ENCODE measurements at places on chromosomes 3 and 15.

DNA sequence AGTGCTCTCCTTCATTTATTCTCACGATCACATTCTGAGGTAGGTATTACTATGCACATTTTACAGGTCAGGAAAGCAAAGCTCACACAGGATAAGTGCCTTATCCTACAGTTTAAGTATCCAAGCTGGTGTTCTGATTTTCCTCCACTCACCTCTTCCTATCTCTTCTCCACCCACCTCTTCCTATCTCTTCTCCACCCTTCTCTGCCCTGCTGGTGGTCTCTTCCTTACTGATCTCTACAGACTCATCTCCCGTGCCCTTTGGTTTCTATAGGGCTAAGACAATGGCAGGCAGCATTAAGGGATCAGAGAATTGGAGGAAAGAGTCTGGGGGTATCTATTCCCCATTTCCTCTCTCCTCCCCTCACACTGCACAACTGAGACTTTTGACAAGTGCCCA is 319.1 kb downstream of the FHIT start:
- no peak for DNase-seq

DNA sequence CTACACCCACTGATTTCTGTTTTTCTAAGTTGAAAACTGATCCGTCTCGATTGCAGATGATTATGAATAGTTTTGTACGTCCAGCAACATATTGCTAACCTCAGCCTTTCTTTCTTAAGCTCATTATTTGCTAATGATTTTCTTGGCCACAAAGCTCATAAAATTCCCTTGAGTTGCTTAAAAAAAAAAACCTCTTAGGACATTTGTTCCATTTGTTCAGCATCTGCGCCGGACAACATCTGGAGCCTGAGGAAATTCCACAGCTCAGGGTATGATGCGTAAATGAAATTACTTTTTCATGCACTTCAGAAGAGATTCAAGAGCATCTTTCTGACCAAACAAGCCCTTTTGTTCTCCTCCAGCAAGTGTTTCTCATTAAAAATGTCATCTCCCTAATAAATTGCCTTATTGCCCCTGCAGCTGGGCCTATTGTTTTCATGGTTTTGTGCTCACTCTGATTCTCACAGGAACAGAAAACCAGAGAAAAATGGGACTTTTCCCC is 249.1 kb upstream of the MCTP2 start:
- DNase-seq = no peak

GRCh38 chr3:114758831-114759699 is 388.0 kb downstream of the ZBTB20 start:
- DNase-seq = no peak

GRCh38 chr3:141011997-141012262 is 39.2 kb upstream of the SPSB4 start:
- no peak for DNase-seq

DNA sequence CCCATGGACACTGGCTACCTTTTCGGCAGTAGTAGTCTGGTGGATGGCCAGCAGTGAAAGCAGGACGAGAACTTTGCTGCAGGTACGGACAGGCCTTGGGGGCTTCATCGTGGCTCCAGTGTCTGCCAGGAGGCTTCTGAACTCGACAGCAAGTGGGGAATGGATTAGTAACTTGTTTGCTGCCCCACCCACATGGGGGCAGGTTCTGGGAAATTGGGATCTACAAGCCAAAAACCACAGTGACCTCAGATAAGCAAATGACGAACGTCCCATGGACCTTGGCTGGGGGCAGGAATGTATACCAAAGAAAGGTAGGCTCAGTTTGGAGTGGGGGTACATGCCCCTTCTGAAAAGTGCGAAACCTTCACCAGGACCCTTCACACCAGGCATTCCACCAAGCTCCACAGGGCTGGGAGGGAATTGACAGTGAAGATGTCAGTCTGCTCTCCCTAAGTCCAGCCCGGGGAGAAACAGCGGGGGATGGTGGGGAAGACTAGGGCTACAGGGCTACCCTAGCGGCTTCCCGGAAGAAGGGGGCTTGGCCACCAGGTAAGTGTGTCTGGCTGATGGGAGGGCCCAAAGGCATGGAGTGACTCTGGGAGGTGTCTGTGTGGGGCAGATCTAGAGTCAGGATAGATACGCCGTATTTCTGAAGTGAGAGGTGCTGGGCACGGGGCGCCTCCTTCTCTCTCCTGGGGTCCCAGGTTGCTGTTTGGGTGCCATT is at the start of gene ITIH4:
TSS of gene ITIH4 (minus strand) at position 138 of the 724 bp plus-strand sequence. CDS start at position 108, 30 bp downstream.
- no peak for DNase-seq

DNA sequence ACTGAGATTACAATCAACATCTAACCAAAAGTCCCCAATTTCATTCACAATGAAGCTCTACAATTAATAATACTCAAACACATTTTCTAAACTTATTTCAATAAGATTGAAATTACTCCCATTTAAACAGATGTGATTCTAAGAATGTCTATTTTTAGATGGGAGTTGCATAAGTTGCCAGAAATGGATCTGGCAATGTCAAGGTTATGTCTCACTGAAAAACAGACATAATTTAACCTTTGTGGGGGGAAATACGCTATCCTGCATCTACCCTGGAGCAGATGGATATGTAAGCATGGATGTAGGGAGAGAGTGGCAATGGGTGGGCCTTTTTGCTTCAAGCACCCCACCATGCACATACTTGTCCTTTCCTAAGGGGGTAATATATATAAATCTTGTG is 6.7 kb upstream of the EIF1B start:
- no peak for DNase-seq

- DNase-seq = no peak
Measured at GRCh38 chr15:56699743-56700142, 33.6 kb downstream of the ZNF280D start.

DNA sequence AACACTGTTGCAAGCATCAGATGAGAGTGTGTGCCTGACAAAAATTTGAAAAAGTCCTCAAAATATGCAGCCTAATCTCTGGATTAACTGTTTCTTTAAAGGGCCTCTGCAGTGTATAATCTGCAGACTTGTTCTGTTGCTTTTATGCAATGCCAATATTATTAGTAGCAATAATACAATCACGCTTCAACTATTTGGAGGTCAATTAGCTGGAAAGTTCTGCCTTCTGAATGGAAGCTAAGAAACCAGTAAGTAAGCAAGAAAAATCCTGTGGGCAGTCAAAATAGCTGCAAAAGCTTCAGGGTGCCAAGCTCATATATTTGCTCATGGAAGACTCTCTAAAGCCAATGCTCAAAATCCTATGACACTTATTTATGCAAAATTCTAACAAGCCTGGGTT is 153.2 kb upstream of the NR2F2 start:
- DNase-seq = no peak

DNA sequence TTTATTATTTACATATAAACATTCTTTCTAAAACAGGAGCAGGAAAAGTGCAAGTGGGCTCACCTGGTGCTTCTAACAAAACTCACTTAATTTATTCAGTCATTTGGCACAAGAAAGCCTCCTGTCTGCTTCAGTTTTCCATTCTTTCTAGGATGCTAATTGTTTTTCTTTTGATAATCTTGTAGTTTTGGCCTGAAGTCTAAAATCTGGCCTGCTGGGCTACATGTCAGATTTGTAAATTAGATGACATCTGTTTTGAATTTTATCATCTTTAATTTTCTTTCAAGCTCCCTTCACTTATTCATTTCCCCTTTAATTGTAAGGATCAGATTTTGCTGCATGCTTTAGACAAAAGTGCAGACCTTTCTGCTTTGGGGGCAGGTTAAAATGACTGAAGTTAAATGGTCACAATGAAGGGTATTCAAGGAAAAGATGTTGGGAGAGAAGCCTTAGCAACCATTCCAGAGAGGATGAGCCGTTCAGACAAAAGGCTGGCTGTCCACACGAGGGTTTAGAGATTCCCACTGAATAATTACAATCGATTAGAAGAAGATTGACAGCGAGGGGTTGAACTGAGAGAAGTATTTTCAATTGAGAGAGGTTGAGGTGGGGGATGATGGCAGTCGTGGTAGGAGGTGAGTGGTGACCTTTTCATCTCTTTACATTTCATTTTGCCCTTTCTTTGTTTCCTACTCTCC is 59.9 kb upstream of the PTX3 start:
- DNase-seq = no peak

Measured in GM12864 (cell line).